ENCODE measurements at places on chromosomes 5 and 9.

- DNase-seq = no peak
Observed at GRCh38 chr5:139164020-139164419, 34.1 kb downstream of the SIL1 start.

GRCh38 chr9:130741831-130742449, 48.4 kb downstream of the EXOSC2 start:
- DNase-seq = no peak

DNA sequence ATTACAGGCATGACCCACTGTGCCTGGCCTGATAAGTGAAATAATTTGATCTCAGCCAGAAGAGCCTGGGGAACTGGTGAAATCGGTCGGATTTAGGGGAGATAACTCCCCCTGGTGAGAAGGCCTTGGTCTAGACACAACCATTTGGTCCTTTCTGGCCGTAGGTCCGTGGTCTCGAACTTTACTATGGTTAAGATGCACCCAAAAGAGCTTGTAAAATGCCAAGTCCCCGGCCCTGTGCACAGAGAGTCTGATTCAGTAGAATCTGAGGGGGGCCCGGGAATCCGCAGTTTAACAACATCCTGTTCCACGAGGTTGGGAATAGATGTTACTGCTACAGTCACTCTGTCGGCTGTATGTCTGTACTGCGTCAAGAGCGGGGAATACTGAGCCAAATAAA, 140.7 kb downstream of the C9orf50 start:
- no peak for DNase-seq

DNA sequence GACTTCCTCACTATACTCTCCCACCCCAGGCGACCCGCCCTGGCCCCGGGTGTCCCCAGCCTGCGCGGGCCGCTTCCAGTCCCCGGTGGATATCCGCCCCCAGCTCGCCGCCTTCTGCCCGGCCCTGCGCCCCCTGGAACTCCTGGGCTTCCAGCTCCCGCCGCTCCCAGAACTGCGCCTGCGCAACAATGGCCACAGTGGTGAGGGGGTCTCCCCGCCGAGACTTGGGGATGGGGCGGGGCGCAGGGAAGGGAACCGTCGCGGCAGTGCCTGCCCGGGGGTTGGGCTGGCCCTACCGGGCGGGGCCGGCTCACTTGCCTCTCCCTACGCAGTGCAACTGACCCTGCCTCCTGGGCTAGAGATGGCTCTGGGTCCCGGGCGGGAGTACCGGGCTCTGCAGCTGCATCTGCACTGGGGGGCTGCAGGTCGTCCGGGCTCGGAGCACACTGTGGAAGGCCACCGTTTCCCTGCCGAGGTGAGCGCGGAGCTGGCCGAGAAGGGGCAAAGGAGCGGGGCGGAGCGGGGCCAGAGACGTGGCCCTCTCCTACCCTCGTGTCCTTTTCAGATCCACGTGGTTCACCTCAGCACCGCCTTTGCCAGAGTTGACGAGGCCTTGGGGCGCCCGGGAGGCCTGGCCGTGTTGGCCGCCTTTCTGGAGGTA, 2.1 kb downstream of the CA9 start:
- no peak for DNase-seq

GRCh38 chr5:113024076-113024697, 47.6 kb downstream of the DCP2 start:
- DNase-seq = no peak

DNA sequence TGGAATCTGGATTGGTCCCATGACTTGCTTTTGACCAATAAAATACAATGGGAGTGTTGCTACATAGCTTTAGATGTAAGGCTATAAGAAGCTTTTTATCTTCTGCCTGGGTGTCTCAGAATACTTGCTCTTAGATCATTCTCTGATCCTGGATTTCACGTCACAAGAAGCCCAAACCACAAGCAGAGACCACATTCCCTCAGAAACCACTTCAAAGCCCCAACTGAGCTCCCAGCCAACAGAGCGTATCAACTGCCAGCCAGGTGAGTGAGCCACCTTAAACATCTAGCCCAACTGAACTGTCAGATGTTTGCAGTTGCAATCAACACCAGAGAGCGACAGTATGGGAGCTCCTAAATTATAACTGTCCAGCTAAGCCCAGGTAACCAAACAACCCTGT, 687.1 kb downstream of the TLE1 start:
- no peak for DNase-seq

- DNase-seq = no peak
Observed at GRCh38 chr5:96338624-96339415, 94.2 kb downstream of the PCSK1 start.

DNA sequence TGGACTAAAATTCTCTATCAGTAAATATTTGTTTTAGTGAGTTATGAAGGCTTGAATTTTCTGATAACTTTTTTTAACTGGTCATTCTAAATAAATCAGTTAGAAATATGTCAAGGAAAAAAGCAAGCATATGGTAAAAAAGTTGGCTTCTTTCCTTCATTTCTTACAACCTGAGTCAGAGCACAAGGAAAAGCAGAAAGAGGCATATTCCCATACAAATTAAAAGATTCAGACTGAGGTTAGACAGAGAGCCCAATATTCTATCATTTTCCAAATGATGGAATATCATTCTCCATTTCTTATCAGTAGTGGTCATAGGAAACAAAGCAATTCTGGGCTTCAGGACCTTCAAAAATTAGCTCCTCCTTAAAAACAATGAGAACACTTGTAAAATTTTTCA, 732.1 kb downstream of the MAT2B start:
- DNase-seq = no peak

Measured in activated CD4-positive, alpha-beta T cell treated with anti-CD3 and anti-CD28 coated beads, Interleukin-2, amount 50 U/mL, for 1 hour (primary cell).